ENCODE measurements at places on chromosomes 16 and 17. TPM values are rescaled to one million over a fixed set of nuclear protein-coding genes. Genes with fewer than 3 reads are reported as not detected.

TBC1D3H gene
- not detected for total RNA-seq

CRHR1 gene
- 28.0 TPM for total RNA-seq

HSPB9 gene
- total RNA-seq: not detected

GRCh38 chr16:67349172-67349571, 22.6 kb downstream of the LRRC36 start:
- DNase-seq: no peak

DNA sequence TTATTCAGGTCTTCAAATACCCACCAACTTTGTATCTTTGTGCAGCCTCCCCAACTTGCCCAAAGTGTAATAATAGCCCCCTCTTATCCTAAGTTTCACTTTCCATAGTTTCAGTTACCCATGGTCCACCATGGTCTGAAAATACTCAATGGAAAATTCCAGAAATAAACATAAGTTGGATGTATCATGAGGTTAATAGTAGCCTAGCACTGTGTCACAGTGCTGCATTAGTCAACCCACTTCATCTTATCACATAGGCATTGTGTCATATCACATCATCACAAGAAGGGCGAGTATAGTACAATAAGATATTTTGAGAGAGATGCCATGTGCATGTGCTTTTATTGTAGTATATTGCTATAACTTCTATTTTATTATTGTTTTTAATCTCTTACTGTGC, 21.9 kb downstream of the OMG start:
- DNase-seq: no peak

- no peak for DNase-seq
These were observed 204.1 kb downstream of the COPRS start for GRCh38 chr17:31654936-31655335.

GRCh38 chr17:67324330-67324729, 42.0 kb downstream of the PSMD12 start:
- no peak for DNase-seq

DNA sequence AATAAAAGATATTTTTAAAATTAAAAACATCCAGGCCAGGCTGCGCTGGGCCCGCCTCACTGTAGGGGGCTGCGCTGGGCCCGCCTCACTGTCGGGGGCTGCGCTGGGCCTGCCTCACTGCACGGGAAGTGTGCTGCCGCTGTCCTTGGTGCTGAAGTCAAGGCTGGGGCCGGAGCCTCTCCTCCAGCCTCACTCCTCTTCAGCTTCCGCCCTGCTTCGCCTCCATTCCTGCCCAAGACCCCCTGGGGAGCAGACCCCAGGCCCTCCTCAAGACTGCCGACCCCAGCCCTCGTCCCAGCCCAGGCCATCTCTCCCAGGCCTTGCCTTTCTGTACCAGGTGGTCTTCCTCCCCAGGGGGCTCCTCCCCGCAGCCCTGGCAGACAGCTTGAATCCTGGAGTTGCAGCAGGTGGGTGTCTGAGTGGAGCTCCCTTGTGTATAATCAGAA, 26.2 kb downstream of the ENDOV start:
- DNase-seq: no peak

DNA sequence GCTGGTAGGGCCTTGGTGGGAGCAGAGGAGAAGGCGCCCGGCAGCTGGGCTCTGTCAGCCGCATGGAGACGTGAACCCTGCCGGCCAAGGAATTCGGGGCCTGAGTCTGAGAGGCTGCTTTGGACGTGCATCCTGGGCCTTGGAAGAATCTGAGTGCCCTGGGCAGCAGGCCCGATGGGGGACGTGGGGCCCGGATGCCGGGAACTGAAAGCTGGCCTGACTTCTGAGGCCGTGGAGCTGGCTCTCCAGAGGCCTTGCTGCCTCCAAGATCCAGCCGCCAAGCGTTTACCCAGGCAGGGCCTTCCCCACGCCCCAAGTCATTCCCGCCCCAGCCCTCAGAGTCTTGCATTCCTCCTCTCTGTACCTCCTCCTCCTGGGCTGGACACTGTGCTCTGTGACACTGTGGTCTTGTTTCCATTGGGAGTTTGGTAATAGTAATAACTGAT, 37.2 kb downstream of the NKD1 start:
- DNase-seq: no peak
